ENCODE measurements at places on chromosomes 12 and 14.

- DNase-seq: no peak
Measured at GRCh38 chr14:50542941-50543418, 10.6 kb upstream of the MAP4K5 start.

DNA sequence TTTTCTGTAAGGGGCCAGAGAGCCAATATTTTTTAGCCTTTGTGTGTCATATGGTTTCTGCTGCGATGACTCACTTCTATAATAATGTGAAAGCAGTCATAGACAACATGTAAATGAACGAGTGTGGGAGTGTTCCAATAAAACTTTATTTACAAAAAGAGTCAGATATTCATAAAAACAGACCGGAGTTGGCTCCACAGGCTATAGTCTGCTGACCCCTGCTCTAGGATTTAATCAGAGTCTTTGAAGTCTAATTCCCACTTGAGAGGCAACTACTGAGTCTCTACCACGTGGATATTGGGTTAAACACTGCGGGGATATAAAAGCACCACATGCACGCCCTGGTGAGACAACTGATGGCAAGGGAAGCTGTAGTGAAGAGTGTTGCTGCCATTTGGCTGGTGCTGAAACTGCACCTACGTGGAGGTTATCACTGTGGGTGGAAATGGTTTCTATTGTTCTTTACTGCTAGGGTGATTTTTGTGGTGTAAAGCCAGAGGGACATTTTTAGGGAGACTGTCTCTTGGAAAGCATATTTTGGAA lies 3.6 kb upstream of the NINJ2 start:
- DNase-seq: no peak

DNA sequence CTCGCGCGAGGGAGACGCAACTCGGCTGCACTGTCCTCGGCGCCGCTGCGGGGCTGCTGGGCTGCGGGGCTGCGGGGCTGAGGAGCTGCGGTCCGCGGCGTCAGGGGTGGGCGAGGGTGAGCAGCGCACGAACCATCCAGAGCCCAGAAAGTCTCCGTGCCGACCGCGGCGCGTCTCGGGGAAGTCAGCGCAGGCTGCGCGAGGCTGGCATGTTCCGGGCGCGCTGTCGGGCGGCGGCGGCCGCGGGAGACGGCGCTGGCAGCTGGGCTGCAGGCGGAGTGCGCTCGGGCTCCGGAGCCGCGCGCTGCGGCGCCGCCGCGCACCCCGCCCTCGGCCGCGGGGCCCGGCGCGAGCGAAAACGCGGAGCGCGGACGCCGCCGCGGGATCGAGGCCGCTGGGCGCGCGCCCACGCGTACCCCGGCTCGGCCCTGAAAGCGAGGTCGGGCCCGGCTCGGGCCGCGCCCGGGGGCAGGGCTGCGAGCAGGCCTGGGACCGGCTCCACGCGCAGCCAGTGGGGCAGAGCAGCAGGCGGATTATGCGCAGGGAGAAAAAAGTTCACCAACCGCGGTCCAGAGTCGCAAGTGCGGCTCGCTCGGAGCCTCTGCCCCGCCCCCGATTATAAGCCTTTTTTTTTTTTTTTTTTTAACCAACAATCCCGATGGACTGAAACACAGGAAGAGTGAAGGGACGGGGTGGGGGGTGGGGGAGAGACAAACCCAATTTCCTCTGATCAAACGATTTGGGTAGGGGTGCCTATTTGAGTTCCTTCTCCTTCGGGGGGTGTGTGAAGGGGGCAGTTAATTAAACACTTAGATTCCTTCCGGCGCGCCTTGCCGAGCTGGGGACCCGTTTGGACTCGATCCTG lies at the start of gene PRICKLE1:
PRICKLE1 (minus strand) TSS at position 282 of the 865 bp plus-strand sequence. CDS start 117,230 bp downstream, outside the sequence.
- DNase-seq: no peak

GRCh38 chr12:64064706-64065105 lies 157.4 kb downstream of the KICS2 start:
- DNase-seq: no peak

DNA sequence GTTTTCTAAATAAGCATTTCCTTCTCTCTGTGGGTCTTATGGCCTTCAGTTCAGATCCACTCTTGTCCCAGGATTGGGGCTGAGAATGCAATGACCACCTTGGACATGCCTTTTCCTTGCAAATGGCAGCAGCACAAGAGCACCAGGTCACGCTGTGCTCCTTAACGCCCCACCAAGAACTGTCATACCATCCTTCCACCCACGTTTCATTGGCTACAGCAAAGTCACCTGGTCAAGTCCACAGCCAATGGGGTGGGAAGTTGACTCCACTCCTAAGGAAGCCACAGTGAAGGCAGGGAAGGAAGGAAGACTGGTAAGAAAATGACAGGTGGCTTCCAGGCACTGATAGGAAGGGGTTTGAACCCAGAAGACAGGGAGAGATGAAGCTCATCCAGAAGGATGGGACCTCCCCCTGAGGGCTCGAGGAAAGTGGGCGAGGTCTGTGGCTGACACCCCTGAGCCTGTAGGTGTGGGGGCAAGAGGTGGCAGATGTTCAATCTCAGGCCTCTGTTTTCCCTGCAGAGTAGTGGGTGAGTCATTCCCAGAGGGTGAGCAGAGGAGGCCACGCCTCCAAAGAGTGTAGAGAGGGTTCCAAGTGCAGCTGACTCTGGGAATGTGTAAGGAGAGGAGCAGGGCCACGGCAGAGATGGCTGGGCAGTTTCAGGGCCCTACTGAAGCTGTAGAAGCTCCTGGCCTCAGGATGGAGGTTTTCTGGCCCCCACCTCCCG lies 113.5 kb upstream of the VRK1 start:
- DNase-seq: no peak

GRCh38 chr14:70726651-70727375 lies 82.5 kb downstream of the MAP3K9 start:
- no peak for DNase-seq

DNA sequence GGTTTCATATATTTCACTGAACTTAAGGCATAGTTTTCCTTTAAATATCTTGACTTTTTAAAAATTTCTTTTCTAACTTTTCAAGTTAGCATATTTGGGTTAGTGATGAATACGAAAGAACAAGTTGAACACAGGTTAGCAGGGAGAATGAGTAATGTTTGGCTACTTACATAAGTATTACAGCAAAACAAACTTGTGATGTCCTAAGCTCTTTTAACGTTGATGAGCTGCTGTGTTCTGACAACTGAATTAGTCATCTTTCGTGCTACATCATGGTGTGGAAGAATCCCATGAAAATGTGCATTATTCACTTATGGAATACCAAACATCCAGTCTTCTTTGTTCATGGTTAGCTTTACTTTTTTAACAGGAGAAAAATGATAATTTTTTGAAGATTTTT lies 36.3 kb upstream of the PDZRN4 start:
- DNase-seq: no peak

DNA sequence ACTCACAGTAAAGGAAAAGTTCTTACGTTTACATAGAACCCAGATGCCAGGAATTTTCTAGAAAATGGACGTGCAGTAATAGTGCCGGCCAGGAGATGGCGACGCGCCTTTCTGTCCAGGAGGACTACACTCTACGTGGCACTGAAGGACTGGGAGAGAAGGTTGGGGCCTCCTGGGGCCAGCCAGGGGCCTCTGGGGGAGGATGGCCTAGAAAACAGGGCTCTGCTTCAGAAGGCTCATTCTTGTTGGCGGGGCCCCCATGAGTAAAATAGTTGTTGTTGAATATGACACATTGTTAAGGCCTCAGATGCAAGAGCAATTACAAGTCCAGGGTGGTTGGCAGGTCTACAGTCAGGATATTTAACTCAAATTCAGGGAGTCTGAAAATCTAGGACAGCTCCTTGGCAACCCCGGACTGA lies 120.1 kb upstream of the MAX start:
- peak; percentile 56 for DNase-seq

DNA sequence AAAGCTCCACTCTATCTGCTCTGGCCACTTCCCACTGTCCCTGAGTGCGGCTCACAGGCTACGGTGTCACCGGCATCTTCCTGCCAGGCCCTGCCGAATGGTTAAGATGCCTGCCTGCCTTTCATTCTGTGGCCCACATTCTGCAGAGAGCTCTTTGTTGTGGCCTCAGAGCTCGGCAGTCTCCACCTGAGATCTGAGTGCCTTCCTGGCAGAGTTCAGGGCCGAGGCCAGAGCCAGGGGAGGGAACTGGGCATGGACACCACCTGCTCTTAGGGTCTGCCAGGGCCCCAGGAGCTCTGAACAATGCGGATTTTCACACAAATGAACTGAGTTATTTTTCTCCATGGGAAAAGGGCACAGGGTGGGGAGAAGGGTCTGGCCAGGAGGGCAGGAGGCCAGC lies 127.2 kb downstream of the RBM19 start:
- DNase-seq: no peak

- DNase-seq: no peak
Measured at GRCh38 chr12:76820888-76821482, 57.1 kb downstream of the ZDHHC17 start.

- no peak for DNase-seq
Measured at GRCh38 chr14:53331247-53331646, 178.1 kb upstream of the DDHD1 start.

DNA sequence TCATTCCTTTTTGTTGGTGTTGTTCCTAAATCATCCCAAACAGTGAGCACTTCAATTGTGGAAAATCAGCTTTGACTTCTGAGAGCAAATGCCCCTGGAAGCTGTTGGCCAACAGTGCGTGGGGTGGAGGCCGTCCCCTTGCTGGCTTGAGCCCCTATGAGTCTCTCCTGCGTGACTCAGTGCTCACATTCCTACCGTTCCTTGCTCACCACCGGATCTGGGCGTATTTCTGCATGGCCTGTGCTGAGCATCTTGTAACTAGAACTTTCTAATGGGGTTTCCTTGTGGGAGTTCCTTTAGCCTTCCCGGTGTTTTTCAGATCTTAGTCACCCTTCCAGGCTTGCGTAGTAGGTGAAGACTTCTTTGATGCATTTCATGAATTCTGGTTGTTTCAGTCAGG lies 14.7 kb downstream of the SERPINA1 start:
- no peak for DNase-seq

DNA sequence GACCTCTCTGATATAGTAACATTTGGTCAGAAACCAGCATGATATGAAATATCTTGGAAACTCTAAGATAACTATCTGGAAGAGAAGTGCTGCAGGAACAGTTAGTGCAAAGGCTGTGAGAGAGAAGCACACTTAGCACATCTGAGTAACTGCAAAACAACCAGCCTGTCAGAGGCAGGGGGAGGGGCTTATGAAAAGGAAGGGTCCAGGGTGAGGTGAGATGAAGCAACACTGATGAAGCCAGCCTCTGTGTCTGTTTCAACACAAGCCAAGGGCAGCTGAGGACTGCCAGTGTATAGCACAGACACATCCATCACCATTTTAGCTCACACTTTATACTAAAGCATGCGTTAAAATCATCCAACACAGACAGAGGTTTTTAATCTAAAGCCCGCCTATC lies 37.4 kb upstream of the OVCH1 start:
- DNase-seq: no peak

DNA sequence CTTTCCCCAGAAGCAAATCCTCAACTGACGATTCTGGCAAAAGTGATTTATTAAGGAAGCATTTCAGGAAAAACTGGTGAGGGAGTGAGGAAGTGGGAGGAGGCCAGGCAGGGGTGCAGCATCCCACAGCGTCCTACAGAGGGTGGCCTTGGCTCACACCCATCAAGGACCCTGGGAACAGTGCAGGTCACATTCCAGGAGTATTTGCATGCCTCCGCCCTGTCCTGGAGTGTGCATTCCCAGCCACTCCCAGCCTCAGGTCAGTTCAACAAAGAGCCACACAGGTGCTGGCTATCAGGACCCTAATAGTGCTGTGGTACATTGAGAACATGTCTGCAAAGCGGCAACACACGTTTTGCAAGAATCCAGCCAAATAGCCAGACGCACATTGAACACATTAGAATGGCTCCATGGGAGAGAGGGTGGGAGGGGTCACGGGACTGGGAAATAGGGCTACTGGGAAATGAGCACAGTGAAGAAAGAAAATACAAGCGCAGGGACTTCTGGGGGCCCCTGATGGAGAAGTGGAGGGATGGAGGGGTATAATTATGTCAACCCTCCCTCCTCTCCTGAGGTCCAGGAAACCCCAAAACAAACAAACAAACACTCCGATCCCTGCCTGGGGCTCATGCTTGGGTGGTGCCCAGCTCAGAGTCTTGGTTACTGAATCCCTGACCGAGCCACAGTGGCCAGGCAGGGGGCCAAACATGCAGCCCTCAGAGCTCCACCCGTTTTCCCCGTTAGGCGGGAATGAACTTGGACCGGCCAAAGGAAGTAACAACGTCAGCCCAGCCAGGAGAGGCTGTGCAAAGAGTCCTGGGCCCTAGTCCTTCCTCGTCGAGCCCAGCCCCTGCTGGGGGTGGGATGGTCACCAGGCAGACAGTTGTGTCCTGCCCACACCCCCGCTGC lies 36.5 kb downstream of the CMKLR1 start:
- no peak for DNase-seq

- no peak for DNase-seq
Measured at GRCh38 chr12:6548556-6548955, 7.3 kb downstream of the IFFO1 start.

- DNase-seq: no peak
Measured at GRCh38 chr12:19198272-19198671, 68.7 kb downstream of the PLEKHA5 start.

DNA sequence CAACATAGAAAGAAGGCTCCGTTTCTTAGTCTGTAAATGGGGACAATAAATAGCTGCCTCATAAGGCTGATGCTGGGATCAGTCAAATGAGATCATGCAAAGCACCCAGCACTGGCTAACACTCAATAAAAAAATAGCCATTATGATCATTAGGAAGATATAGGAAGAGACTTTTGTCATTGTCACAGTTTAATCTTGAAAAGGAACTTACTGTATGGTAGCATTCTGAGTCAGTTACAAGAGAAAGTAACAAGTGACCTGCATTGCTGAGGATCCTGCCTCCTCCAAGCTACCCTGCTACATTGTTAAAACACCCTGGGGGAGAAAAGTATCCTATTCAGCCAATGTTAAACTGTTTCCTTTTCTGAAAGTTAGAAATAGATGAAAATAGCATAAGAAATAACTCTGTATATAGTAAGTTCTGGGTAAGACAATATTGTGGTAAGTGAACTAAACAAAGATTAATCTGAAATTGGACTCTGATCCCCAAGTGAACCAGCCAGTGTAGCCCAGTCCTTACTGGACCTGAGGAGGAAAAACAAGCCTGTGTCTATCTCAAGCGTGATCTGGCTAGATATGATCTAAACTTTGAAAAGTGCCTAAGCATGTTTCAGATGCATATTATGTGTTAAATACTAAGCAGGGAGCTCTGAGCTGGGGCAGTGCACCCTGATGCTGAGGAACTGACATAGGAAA lies 3.6 kb upstream of the NUDT4 start:
- DNase-seq: no peak

DNA sequence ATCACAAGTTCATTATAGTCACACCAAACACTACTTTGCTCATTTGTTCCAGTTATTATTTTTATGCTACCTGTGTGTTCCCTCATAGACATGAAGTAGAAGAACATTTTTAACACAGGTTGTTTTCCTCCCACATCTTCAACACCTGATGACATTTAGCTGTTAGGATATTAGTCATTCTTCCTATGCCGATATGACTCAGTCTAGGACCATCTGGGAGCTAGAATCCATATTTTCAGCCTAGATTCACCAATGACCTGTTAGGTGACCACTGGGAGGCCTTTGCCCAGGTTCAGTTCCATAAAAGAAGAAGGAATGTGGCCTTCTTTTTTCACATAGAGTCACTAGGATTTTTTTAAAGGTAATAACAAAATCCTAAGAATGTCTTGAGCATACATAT lies 222.8 kb downstream of the C12orf42 start:
- no peak for DNase-seq

GRCh38 chr14:65637780-65638179 lies 225.2 kb downstream of the FUT8 start:
- DNase-seq: no peak

Measured in amygdala (tissue), 56 donors.